Fibroblast of skin of right quadriceps (primary cell): ENCODE measurements at places on chromosomes 12 and 14.

GRCh38 chr14:26606729-26607312, 9.0 kb upstream of the NOVA1 start:
- peak; percentile 67 for DNase-seq

- no peak for DNase-seq
These were observed 267.6 kb upstream of the OR4E1 start for GRCh38 chr14:21940887-21941856.

GRCh38 chr12:97017213-97017612, 110.2 kb downstream of the NEDD1 start:
- no peak for DNase-seq

GRCh38 chr12:122975790-122976647, 975 bp downstream of the OGFOD2 start:
- no peak for DNase-seq

- no peak for DNase-seq
These were observed 333.7 kb downstream of the MED13L start for GRCh38 chr12:115943630-115944391.

DNA sequence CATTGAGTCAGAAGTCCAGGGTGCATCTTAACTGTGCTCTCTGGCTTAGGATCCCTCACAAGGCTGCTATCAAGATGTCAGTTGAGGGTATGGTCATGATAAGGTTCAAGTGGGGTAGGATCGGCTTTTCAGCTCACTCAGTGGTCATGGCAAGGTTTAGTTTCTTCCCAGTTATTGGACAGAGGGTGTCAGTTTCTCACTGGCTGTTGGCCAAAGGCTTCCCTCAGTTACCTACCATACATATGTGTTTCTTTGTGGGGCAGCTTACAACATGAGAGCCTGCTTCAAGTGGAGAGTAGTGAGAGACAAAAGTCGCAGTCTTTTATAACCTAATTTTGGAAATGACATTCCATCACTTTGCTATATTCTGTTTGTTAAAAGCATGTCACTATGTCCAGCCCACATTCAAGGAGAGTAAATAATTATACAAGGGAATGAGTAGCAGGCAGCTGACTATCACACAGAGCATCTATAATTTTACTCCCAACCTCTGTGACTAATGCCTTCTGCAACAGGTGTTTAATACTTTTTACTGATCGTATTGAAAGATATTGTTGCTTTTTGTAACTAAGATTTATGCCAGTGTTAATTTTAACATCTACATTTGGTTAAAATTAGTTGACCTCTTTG, 572.8 kb upstream of the FBXO33 start:
- no peak for DNase-seq

GRCh38 chr12:22631863-22632463, 7.0 kb downstream of the ETNK1 start:
- DNase-seq, result peak; percentile 12

DNA sequence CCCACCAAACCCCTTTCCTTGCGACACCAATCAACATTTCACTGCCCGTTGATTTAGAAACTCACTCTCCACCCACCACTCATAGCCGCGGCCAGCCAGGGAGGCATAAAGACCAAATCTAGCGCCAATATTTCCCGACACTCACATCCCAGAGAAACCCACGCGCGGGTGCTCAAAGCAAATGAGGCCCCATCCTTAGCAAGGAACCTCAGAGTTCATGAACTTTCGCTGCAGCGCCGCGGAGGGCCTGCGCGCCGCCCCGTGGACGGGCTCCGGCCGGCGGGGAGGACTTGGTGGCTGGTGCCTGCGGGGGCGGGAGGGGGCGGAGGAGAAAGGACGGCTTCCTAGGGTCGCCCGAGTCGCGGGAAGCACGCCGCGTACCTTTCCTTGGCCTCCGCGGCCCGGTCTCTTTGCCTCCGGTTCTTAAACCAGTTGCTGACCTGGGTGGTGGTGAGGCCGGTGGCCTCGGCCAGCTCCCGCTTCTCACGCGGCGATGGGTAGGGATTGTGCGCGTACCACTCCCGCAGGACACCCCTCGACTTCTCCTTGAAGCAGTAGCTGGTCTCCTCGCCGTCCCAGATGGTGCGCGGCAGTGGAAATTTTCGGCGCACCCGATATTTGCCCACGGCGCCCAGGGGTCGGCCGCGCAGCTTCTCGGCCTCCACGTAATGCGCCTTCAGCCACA, 886 bp downstream of the SIX1 start:
- no peak for DNase-seq

GRCh38 chr14:65926504-65926903, 514.0 kb downstream of the FUT8 start:
- no peak for DNase-seq

- peak; percentile 43 for DNase-seq
These were observed 658.5 kb upstream of the MGAT4C start for GRCh38 chr12:86914721-86915120.

- DNase-seq, result no peak
These were observed 309.5 kb downstream of the ATXN7L3B start for GRCh38 chr12:74847169-74847568.

DNA sequence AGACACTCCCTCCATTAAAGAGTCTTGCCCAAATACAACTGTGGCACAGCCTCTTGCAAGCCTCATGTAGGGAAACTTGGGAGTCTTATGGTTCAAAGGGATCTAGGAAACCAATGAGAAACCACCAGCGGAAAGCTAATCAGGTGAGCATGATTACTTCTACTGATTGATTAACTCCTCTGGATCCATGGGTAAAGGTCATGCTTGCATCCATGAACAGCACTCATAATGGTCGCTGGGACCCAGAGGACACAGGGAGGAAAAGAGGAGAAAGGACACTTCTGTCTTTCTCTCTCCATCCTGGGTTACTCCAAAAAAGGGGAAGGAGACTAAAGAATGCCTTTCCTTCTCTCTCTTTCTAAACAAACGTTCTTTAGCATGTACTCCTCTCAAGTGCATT, 1397.2 kb downstream of the LRFN5 start:
- DNase-seq, result no peak
